ENCODE measurements at places on chromosomes 1 and 21.

GRCh38 chr1:66331658-66332547 lies 202.1 kb upstream of the SGIP1 start:
- DNase-seq: peak; percentile 61

DNA sequence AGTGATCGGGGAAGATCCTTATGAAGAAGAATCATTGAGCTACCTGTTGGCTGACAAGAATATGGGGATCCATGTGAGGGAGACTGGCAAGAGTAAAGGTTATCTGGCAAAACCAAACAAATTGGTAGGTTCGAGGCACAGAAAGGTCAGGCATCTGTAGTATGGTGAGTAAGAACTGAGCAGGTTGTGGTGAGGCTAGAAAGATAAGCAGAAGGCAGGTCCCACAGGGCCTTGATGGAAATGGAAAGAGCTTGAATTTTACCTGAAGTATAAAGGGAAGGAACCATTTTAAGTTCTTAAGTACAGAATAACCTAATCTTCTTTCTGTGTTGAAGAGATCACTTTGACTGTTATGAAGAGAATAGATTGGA lies 11.1 kb downstream of the PTPRC start:
- DNase-seq: no peak

DNA sequence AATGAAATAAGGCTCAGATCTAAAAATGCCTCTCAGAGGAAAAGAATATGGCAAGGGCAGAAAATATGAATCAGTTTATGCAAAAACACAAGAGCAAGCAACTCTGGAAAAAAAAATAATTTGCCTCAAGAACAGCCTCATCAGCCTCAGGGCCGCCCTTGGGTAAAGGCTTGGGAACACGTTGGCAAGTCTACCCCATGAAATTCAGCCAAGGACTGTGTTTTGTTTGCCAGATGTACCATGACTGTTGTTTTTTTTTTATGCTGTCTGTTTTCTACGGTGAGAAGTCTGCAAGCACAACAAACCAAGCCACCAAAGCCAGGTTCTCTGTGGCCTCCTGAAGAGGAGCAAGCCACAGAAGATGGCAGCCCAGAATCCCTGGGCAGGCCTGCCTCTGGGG lies 18.0 kb downstream of the HHIPL2 start:
- no peak for DNase-seq

DNA sequence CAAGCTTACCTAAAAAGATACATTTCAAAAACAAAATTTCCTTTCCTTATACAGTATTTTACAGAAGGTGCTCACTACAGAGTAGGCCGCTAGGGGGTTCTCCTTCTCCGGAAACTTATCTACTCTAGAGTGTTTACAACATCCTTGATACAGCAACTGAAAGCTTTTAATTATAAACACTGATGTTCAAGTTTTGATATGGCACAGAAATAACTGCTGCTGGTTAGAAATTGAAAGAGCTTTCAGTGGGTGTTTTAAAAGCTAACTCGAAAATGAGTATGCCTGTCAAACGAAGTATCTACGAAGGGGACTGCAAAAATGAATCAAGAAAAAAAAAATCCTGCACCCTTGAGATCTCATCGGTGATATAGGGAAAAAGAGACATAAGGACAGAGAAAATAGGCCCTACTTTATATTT lies 1.0 kb downstream of the YOD1 start:
- DNase-seq: peak; percentile 45

DNA sequence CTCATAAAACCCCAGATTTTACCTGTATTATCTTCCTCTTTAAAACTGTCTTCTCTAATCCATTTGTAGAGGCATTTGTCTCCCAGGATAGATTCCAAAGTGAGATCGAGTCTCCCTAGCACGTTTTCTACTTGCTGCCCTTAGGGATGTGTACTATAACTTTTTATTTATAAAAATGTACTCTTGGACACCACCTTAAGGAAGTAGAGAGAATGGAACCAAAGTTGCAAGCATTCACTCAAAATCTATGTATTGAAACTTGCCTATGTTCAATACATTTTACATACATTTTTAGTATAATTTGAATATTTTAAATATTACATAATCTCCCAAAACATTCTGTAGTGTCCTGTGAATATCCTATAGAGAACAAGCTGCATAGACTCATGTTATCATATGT lies 842 bp upstream of the SPRR2A start:
- no peak for DNase-seq

DNA sequence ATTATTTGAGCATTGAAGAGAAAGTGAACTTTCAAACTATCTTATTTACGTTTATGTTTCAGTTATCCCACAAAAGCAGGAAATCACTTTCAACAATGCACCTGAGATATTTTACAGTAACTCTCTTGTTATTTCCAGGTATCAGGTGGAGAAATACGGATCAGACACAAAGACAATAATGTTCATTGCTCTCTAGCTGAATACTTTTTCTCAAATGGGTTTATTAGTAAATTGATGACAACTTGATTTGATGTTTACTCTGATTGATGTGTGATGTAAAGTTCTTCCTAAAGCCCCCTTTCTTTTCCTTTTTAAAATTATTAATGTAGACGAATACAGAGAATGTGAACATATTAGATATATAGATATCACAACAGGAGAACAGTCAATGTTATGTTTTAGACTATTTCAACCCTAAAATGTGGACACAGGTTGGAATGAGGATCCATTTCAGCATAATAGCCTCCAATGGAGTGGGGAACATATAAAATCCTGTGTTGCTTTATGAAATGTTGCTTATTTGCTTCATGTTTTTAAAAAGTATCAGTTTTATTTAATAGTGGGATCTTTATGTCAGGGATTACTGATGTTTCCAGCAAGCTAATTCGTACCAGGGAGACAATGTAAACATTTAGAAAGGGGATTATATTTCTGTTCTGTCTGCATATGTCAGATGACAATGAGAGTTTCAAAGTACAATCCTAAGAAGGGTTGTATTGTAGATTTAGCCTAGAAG lies 1522.3 kb upstream of the TPTE start:
- DNase-seq: no peak

GRCh38 chr1:154791292-154792166 lies 78.6 kb downstream of the KCNN3 start:
- DNase-seq: no peak

GRCh38 chr1:40926441-40926840 lies 53.1 kb upstream of the CTPS1 start:
- DNase-seq: no peak

Measured in right kidney (tissue), 9 donors.